Mammary epithelial cell (primary cell): ENCODE measurements at places on chromosomes 7 and 10. TPM values are rescaled to one million over a fixed set of nuclear protein-coding genes. Genes with fewer than 3 reads are reported as not detected.

EMX2 gene
- not detected in 2 replicates for total RNA-seq

PRLHR gene
- total RNA-seq: not detected

OPN4 gene
- not detected for total RNA-seq

GIMAP6 gene
- total RNA-seq: not detected in 2 replicates

RTKN2 gene
- 2.7 TPM for total RNA-seq

PIK3AP1 gene
- total RNA-seq: 0.50 TPM

NEUROD6 gene
- not detected for total RNA-seq

IGF2BP3 gene
- 13.8 and 14.4 TPM in 2 replicates for total RNA-seq

AQP1 gene
- total RNA-seq: 0.17 TPM

SP4 gene
- 2.8 and 3.4 TPM in 2 replicates for total RNA-seq

CTNNA3 gene
- not detected in 2 replicates for total RNA-seq

NPFFR1 gene
- under 0.01 TPM for total RNA-seq

STAG3 gene
- 1.7 and 2.7 TPM in 2 replicates for total RNA-seq

ANXA8 gene
- 336 TPM for total RNA-seq

TFR2 gene
- 0.14 TPM in 1 of 2 replicates, not detected in the other for total RNA-seq

ACTR3C gene
- 1.1 and 1.6 TPM in 2 replicates for total RNA-seq

GNAT3 gene
- total RNA-seq: not detected in 2 replicates

UCN3 gene
- not detected in 2 replicates for total RNA-seq

SLC13A1 gene
- total RNA-seq: not detected in 2 replicates

ZC3HAV1 gene
- 50.5 TPM for total RNA-seq

PTPRE gene
- 44.2 TPM for total RNA-seq

IFIT5 gene
- total RNA-seq: 11.2 TPM

RADIL gene
- total RNA-seq: 0.17 TPM

PTN gene
- total RNA-seq: 4.3 TPM

NKX6-2 gene
- total RNA-seq: not detected in 2 replicates

HTR7 gene
- total RNA-seq: 24.1 and 24.9 TPM in 2 replicates

CYP2C9 gene
- not detected in 2 replicates for total RNA-seq

PRKG1 gene
- total RNA-seq: 2.2 TPM

CPA4 gene
- total RNA-seq: 107 and 168 TPM in 2 replicates

ETV1 gene
- 5.4 and 14.9 TPM in 2 replicates for total RNA-seq

TNS3 gene
- total RNA-seq: 43.5 TPM

CYP26C1 gene
- not detected in 2 replicates for total RNA-seq

RASSF4 gene
- total RNA-seq: 0.83 and 1.4 TPM in 2 replicates

PAX4 gene
- total RNA-seq: not detected

CADPS2 gene
- total RNA-seq: 7.3 TPM

SPDYE8 gene
- not detected in 2 replicates for total RNA-seq

WDFY4 gene
- 0.19 and 0.43 TPM in 2 replicates for total RNA-seq

IFIT1B gene
- total RNA-seq: not detected

PLOD3 gene
- total RNA-seq: 84.9 TPM

PLXNA4 gene
- not detected in 2 replicates for total RNA-seq

CALHM1 gene
- total RNA-seq: not detected in 2 replicates

EBF3 gene
- total RNA-seq: under 0.01 TPM

ACBD7 gene
- total RNA-seq: 0.40 and 0.85 TPM in 2 replicates
